Calu3 (cell line): ENCODE measurements at places on chromosomes 7 and 10. TPM values are rescaled to one million over a fixed set of nuclear protein-coding genes. Genes with fewer than 3 reads are reported as not detected.

GRCh38 chr7:90178679-90179278 is 24.5 kb downstream of the STEAP1 start:
- H3K27me3 ChIP-seq: no peaks in the 10 kb centered on the region
- H3K4me1 ChIP-seq: peaks cover 24% of the 10 kb centered on the region
- H3K4me3 ChIP-seq: peak overlapping the region; percentile 27
- peak overlapping the region; percentile 95 for H3K27ac ChIP-seq
- H3K36me3 ChIP-seq: peaks cover 6% of the 10 kb centered on the region

TMEM196 gene
- total RNA-seq: not detected in 2 replicates

DNA sequence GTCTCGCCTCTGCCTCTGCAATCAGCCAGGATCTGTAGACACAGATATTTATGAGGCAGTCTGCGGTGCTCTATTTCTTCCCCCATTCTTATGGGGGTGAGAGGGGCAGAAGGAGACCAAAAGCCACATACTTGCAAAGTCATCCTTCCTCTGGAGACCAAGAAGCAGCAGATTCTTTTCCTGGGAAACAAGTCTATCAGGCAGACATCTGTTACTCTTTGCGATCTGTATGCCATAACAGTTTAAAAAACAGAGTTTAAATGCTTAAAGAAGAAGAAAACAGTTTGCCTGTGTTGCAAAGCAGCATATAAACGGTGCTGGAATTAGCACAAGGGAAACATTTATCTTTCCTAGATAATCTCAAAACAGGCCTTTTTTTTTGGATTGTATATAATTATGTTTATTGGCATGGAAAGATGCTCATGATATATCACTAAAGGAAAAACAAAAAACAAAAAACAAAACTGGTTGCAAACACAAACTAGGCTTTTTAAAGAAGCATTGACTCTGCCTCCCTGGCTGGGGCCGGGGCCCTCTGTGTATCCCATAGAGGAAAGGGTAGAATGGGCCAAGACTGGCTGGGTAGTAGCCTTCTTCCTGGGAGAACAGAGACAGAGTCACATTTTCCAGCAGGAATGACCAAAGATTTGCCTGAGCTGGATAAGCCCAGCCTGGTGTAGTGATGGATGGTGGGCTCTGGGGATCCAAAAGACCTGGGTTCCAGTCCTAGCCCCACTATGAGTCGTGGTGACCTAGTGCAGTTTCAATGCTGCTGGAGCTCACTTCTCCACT is 50.4 kb downstream of the RGS10 start:
- no peak overlapping the region for H3K27ac ChIP-seq
- H3K27me3 ChIP-seq: no peaks in the 10 kb centered on the region
- no peaks in the 10 kb centered on the region for H3K4me1 ChIP-seq
- H3K36me3 ChIP-seq: no peaks in the 10 kb centered on the region

SPDYE9 gene
- total RNA-seq: not detected in 2 replicates

DNA sequence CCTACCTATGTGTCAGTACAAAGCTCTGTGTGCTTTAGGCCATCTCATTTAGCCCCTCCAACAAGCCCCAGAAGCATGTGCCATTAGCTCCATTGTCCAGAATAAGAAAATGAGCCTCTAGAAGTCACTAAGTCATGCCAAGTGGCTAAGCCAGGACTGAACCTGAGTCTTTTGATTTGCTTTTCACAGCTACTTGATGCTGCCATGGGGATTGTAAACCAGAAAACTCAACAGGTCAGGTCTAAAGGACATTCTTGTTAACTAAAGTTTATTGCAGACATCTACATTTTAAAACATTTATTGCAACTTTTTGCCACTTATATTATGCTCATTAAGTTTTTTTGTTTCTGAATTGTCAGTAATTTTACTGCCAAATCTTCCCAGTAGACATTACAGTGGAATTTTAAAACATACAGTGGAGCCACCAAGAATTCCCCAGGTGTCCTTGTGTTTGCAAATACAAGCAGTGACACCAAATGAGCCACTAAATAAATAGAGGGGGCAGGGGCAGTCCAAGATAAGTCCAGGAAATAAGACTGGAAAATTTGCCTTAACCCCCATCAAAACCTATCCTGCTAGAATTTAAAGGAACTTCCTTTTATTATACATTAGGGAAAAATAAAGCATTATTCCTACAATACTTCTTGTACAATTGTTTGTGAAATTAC is 115.9 kb downstream of the RAPGEF5 start:
- peaks cover 27% of the 10 kb centered on the region for H3K36me3 ChIP-seq
- DNase-seq: no peak
- peaks cover 14% of the 10 kb centered on the region for H3K4me1 ChIP-seq
- no peak overlapping the region for H3K4me3 ChIP-seq
- no peaks in the 10 kb centered on the region for H3K27me3 ChIP-seq

GRCh38 chr7:25633426-25634036 is 405.2 kb upstream of the NPVF start:
- no peak for DNase-seq
- H3K4me3 ChIP-seq: no peak overlapping the region
- H3K27ac ChIP-seq: no peak overlapping the region
- peaks cover 78% of the 10 kb centered on the region for H3K27me3 ChIP-seq
- no peaks in the 10 kb centered on the region for H3K36me3 ChIP-seq
- no peaks in the 10 kb centered on the region for H3K4me1 ChIP-seq

DNA sequence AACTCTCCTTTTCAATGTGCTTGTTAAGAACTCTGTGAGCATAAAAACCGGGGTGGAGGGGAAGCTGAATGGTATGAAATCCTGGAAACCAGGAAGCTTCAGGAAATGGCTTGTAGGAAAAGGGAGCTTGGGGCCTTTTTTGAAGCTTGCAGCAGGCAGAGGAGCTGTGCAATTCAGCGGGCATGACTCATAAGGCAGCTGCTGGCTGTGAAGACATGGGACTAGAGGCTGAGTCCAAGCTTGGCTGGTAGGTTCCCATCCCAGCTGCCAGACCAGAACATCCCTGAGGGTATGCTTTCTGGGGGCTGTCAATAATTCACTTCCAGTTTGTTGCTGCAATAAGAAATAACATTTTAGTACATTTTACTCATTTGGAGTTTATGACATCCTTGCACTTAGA is 36.8 kb upstream of the CDC14C start:
- H3K27me3 ChIP-seq: no peaks in the 10 kb centered on the region
- no peak overlapping the region for H3K4me3 ChIP-seq
- no peaks in the 10 kb centered on the region for H3K36me3 ChIP-seq
- DNase-seq: no peak
- H3K27ac ChIP-seq: no peak overlapping the region

- no peaks in the 10 kb centered on the region for H3K4me1 ChIP-seq
- DNase-seq: no peak
- H3K4me3 ChIP-seq: no peak overlapping the region
- no peaks in the 10 kb centered on the region for H3K36me3 ChIP-seq
- H3K27ac ChIP-seq: no peak overlapping the region
- no peaks in the 10 kb centered on the region for H3K27me3 ChIP-seq
These were observed 27.2 kb downstream of the EBF3 start for GRCh38 chr10:129936923-129937300.

DNA sequence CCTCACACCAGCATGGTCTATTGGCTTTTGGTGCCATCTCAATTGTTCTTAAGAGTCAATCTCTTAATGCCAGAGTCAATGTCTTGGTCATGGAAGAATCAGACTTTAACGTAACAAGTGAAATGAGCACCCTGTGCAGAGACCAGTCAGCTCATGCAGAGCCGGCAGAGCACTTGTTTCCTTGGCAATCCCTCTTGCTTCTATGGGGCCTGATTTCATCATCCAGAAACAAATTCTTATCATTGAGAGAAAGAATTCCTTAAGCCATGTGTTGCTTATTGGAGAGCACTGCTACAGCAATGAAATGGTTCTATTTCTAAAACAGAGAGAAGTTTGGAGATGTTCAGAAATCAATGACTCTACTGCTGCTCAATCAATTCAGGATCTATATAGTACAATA is 212.8 kb downstream of the IPMK start:
- H3K27me3 ChIP-seq: no peaks in the 10 kb centered on the region
- H3K4me3 ChIP-seq: no peak overlapping the region
- H3K36me3 ChIP-seq: no peaks in the 10 kb centered on the region
- H3K27ac ChIP-seq: no peak overlapping the region
- no peak for DNase-seq
- H3K4me1 ChIP-seq: peaks cover 17% of the 10 kb centered on the region

- H3K4me3 ChIP-seq: no peak overlapping the region
- H3K27ac ChIP-seq: no peak overlapping the region
- no peaks in the 10 kb centered on the region for H3K27me3 ChIP-seq
- no peaks in the 10 kb centered on the region for H3K36me3 ChIP-seq
These were observed 50.7 kb upstream of the CABCOCO1 start for GRCh38 chr10:61612009-61612408.

AKR1C2 gene
- total RNA-seq: 10.6 and 13.2 TPM in 2 replicates

DNA sequence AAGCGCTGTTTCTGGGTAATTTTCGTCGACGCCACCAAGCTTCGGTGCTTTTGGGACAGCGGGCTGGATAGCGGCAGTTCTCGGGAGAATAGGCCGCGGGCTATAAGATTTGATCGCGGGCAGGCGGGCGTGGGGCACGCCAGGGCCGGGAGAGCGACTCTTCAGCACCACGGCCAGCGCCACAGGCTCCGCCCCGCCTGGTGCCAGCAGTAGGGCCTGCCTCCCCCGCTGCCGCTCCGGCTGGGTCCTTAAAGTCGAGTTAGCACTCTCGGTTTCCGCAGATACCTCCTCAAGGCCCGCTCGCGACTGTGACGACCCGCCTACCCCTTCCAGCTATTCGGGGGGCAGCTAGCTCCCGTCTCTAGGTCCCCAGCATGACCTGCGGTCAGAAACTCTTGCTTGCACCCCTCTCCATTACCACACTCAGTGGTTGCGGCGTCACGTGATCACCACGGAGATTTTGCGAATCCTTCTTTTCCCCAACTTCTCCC is 9.4 kb downstream of the NXPH1 start:
- H3K27me3 ChIP-seq: no peaks in the 10 kb centered on the region
- peak; percentile 72 for DNase-seq
- H3K27ac ChIP-seq: no peak overlapping the region

OR2A42 gene
- not detected in 2 replicates for total RNA-seq

- H3K36me3 ChIP-seq: peaks cover 4% of the 10 kb centered on the region
- H3K4me3 ChIP-seq: no peak overlapping the region
- no peaks in the 10 kb centered on the region for H3K4me1 ChIP-seq
These were observed 58.2 kb upstream of the DNAAF5 start for GRCh38 chr7:668139-668931.

WEE2 gene
- not detected in 2 replicates for total RNA-seq

GRCh38 chr10:34705563-34705962 is 109.5 kb downstream of the PARD3 start:
- DNase-seq: no peak
- H3K4me3 ChIP-seq: no peak overlapping the region
- no peak overlapping the region for H3K27ac ChIP-seq
- H3K4me1 ChIP-seq: peaks cover 75% of the 10 kb centered on the region
- H3K36me3 ChIP-seq: no peaks in the 10 kb centered on the region

TAS2R4 gene
- total RNA-seq: 2.4 and 3.0 TPM in 2 replicates

HOXA10 gene
- 11.8 and 12.1 TPM in 2 replicates for total RNA-seq
